ENCODE measurements at places on chromosomes 11 and 22.

GRCh38 chr11:124928942-124929665 is 6.7 kb downstream of the HEPACAM start:
- DNase-seq: no peak

DNA sequence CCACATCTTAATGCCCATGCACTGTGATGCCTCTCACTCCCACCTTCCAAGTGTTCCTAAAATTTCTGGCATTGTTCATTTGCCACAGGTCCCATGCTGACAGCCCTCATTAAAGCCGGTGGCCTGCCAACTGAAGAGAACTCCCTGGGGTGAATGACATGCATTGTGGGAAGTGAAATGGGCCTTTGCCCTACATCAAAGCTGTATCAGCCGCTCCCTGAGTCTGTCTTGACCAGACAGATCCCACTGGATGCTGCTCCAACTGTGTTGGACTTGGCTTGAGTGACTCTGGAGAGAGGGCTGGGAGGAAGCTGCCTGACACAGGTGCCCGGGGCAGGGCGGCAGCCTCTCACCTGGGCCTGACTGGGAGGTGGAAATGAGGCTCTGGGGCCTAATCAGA is 8.8 kb upstream of the SEC14L4 start:
- no peak for DNase-seq

DNA sequence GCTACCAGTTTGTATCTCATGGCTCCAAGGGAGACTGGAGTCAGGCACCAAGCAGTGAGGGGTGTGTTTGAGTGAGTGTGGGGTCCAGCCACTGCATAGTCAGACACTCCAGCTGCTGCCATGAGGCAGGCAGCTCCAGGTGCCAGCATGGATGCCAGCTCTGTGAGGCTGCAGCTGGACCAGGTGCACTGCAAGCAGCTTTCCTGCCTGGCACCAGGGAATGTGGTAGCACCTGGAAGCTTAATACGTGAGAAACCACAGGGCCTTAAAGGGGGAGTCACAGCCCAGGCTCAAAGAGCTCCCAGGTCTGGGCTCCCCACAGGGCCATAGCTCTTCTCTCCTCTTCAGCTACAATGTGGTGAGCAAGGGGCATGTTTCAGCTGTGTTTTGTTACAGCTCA is 817.8 kb upstream of the LUZP2 start:
- no peak for DNase-seq

- DNase-seq: peak; percentile 4
Measured at GRCh38 chr11:115580927-115581680, 76.9 kb upstream of the CADM1 start.

- peak; percentile 37 for DNase-seq
Measured at GRCh38 chr11:58923300-58923788, 15.9 kb upstream of the GLYATL1 start.

All from fibroblast of skin of right biceps (primary cell).